Foreskin keratinocyte (primary cell): ENCODE measurements at places on chromosomes 5 and 9.

DNA sequence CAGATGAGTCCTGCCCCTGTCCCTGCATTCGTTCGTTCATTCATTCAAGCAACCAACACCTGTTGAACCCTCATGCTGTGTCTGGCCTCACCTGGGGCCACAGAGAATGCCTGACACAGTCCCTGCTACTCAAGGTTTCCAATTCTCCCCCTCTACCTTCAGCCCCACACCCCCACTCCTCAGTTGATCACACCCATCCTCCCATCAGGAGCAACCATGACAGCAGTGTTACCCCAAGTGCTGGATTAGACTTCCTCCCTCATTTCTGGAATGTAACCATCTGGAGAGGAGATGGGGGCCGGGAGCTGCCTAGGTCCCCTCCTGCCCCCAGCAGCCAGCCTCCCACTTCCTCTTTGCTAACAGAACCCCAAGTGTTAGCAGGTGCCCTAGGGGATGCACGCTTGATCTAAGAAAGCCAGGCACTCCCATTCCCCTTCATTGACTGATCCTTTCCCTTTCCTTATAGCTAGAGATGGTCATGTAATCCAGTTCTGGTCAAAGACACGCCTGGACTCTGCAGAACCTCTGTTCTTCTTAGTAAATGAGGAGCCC is 57.2 kb downstream of the SMIM23 start:
- no peak for DNase-seq

- DNase-seq = no peak
Measured at GRCh38 chr5:177307544-177308363, 3.9 kb downstream of the MXD3 start.

DNA sequence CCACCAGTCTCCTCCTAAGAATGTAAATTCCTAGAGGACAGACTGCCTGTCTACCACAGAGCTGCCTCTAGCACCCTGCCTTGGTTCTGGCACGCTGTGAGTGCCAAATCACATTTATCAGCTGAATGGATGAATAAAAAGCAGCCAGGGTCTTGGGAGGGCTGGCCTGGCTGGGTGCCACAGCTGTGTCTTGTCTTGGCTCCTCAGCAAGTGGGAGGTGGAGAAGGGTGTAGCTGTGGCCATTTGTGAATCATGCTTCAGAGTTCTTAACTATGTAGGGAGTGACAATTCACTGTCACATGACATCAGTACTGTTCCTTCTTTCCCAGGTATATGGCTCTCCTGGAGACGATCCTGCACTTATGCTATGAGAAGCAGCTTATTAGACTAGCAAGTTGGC is 70.6 kb downstream of the DCP2 start:
- DNase-seq = peak; percentile 61

DNA sequence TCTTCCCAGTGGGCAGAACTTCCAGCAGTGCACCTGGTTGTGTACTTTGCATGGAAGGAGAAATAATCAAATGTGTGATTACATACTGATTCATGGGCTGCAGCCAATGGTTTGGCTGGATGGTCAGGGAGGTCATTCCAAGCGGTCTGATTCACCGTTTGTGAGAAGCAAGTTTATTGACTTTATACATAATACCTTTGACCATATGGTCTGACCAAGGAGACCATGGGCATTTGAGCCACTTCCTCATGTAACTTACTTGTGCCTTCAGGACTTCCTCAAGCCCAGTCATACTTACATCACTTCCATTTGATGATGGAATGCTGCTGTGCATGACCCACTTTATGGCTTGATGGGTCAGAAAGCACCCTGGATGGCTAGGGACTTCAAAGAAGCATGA is 41.1 kb downstream of the DAP start:
- peak; percentile 87 for DNase-seq

- DNase-seq = no peak
Measured at GRCh38 chr5:136749016-136749415, 383.7 kb upstream of the TRPC7 start.

GRCh38 chr5:133052317-133053175 is 733 bp downstream of the HSPA4 start:
- peak; percentile 43 for DNase-seq

DNA sequence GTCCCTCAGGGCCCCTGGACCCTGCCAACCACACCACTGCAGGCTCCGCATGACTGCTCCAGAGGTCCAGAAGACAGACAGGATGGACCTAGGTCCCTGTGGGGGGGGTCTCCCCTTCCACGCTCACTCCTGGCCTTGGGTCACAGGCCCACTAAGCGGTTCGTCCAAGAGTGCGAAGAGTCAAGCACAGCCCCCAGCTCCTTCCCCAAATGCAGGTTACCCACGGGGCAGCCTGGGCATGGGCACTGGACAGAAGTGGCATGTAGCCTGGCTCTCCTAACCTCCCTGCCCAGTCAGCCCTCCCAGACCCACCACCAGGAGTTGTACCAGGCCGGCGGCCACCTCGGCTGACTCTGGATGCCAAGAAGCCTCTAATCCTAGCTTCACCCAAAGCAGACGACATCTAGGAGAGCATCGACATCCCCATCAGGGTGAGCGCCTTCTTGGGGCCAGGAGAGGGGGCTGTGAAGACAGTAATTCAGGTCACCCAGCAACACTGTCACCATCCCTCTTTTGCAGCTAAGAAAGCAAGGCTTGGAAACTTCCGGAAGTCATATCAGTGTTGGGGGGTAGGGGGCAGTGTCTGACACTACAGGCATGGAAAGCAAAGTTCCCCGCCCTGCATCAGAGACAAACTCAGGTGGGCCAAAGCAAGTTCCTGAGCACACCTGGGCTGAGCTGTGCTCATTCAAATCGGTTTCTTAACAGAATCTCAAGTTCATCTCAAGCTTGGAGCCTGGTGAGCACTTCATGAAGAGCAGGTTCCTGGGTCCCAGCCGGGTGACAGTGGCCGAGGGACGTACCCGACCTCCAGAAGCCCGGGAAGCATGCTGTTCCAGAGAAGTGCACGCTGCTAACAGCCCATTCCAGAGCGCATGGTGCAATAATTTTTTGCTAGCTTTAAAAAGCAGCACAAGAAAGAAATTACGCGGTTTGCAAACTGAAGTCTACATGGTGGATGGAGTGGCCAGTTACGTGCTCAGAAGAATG is 68.7 kb downstream of the SEMA4D start:
- no peak for DNase-seq

DNA sequence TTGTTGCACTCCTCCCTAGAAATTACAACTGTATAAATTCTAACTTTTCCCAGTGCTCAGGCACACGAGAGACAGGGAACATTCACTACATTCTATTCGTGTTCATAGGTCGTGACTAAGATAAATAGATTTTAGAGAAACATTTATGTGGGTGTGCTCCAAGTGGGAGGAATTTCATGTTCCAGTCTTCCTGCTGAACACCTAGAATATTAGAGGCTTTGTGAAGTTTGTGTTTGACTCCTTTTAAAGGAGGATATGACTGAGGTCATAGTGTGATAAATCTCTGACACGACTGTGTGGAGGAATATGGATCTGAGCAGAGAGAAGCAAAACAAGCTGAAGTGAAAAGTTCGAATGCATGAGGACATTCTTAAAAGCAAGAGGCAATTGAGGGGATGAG is 355.3 kb downstream of the ZSWIM6 start:
- no peak for DNase-seq

DNA sequence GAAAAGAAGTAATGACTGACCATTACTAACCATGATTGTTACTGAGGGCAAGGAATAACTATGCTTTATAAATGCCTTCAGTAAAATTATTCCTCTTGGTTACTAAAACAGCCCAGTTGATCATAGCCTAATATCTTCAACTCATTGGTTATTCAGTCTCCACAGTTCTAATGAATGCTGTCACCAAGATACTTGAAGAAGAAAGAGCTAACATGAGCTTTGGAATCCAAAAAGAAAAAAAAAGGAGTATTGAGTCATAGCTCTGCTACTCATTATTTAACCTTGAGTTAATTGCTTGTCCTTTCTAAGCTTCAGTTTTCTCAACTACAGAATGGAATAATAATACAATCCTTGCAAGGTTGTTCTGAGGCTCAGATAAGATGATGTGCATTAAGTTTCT is 187.7 kb downstream of the BRINP1 start:
- no peak for DNase-seq

- DNase-seq = no peak
Measured at GRCh38 chr5:1044117-1044516, 35.5 kb downstream of the NKD2 start.

DNA sequence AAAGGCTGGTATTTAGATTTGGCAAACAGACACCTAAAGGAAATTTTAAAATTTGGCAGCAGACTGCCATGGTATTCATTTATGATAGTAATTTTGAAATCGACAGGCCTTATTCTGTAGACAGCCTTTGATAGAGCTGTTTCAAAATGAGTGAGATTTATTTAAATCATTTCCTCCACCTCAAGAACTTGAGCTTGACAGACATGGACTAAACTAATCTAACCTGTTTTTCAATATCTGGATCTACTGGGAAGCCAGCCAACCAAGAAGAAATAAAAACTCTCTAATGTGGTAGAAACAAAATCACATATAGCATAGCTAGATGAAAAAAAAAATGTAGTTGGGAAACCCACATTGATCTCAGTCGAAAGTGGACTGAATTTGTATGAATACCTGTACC is 56.9 kb upstream of the RASA1 start:
- DNase-seq = peak; percentile 78

GRCh38 chr5:106648401-106648800 is 1022.3 kb downstream of the EFNA5 start:
- no peak for DNase-seq

DNA sequence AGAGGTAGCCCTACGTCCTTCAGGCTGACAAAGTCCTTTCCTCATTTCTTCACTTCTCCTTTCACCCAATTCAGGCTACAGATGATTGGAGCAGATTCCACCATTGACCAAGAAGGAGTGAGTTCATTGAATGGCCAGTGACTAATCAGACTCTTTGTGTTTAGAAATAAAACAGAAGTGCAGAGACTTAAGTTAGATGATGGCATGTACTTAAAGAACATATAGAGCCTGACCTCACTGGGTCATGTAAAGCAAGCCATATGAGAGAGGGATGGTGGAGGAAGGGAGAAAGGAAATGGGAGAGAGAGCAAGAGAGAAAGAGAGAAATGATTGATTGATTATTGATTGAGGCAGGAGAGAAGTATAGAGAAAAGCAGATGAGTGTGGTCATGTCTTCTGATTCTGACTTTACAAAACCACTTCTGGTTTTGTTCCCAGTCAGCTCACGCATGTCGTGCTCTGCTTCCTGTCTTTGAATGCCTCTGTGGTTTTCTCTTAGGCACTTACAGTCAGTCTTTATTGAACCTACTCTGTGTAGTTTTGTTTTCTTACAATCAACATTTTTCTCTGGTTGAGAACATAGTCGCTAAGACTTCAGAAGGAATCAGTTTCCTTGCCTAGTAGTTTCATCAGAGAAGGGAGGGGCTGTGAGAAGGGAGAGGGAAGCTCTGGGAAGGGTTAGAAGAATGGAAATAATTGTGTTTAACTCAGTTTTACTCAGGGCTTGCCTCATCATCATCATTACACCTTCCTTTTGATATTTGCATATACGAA is 149.2 kb upstream of the KLF9 start:
- DNase-seq = no peak

- peak; percentile 55 for DNase-seq
Measured at GRCh38 chr5:71757590-71758543, 38.8 kb downstream of the CARTPT start.

- peak; percentile 55 for DNase-seq
Measured at GRCh38 chr5:108681079-108681921, 66.4 kb upstream of the FER start.

DNA sequence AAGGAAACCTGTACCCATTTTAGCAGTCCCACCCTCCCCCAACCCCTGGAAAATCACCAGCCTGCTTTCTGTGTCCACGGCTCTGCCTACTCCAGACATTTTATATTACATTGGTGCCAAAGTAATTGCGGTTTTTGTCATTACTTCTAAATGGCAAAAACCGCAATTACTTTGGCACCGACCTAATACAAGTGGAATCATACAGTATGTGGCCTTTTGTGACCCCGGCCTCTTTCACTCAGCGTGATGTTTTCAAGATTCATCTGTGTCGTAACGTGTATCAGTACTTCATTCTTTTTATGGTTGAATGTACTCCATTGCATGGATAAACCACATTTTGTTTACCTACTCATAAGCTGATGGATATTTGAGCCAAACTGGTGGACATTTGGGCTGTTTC is 9.7 kb upstream of the ORM1 start:
- no peak for DNase-seq

GRCh38 chr9:74942801-74943200 is 9.9 kb downstream of the C9orf40 start:
- peak; percentile 39 for DNase-seq

DNA sequence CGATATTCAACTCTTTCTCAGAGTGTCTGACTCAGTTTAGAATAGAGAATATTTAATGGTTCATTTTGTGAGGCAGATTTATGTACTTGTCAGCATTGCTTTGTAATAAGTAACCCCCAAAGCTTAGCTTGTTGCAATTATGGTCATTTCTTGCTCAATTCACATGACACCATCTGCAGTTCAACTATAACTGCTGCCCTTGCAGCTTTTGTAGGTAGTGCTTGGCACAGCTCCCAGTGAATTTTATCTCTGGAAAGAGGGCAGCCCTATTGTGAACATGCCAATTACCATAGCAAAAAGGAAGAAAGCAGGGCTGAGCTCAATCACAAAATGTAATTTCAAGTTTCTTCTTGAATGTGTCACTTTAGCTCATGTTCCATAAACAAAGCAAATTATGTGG is 1587.7 kb upstream of the ACO1 start:
- no peak for DNase-seq

DNA sequence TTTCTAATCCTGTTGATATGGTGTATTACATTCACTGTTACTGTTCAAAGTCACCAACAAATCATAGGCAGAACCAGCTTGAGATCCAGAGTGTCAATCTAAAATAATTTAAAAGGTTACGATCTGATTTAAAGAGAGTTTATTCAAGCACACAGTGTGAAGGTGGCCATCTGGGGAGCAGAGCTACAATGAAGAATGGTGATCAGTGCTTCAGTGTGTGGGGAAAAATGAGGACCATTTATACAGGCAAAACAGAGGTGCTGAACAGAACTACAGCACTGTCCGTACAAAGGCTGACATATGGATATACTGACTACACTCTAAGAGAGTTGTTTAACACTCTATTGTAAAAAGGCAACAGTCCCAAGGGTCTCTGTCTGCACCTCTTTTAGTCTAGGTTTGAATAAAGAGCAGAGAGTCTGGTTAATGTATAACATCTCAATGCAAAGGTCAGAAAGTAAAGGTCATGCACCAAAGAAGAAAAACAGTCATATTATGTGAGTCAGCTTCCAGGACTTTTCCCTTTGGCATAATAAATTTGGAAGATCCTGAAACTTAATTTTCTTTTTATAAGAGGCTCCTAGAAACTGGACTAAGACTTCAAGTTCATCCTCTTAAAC is 29.7 kb upstream of the TDRD7 start:
- DNase-seq = no peak

DNA sequence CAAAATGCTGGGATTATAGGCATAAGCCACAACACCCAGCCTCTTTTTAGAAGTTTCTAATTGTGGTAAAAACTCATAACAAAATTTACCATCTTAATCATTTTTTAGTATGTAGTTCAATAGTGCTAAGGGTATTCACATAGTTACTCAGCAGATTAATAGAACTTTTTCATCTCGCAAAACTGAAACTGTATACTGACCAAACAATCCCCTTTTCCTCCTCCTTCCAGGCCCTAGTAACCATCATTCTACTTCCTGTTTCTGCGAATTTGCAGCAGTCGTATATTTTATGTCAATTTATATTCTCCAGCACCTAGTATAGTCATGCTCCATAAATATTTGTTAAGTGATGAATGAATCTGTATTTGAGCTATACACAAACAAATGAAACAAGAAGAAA is 86.3 kb upstream of the ERBIN start:
- DNase-seq = no peak
